ENCODE measurements at places on chromosomes 1 and 21. TPM values are rescaled to one million over a fixed set of nuclear protein-coding genes. Genes with fewer than 3 reads are reported as not detected.

The DISP3 gene
- 55.6 TPM for total RNA-seq

The S100A10 gene
- total RNA-seq, result 1.8 TPM

The C1orf94 gene
- 0.45 TPM for total RNA-seq

The OR10Z1 gene
- not detected for total RNA-seq

The ANGPTL3 gene
- not detected for total RNA-seq
